GM12865 (cell line): ENCODE measurements at places on chromosomes 7 and 10.

DNA sequence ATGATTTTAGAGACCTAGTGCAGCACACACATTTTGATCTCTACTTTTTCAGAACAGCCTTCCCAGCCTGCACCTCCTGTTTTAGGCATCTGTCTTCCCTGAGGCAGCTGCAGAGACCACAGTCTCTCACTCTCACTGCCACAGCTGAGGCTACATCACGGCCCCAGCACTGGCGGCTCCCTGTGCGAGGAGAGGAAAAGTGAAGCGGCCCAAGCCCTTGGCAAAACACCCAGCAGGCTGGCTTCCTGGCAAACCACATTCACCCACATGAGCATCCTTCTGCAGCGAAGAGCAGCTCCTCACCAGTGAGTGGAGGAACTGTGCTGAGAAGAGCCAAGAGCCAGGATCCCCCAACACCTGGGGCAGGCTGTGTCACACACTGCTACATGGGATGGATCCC is 14.0 kb downstream of the HUS1 start:
- DNase-seq = no peak

DNA sequence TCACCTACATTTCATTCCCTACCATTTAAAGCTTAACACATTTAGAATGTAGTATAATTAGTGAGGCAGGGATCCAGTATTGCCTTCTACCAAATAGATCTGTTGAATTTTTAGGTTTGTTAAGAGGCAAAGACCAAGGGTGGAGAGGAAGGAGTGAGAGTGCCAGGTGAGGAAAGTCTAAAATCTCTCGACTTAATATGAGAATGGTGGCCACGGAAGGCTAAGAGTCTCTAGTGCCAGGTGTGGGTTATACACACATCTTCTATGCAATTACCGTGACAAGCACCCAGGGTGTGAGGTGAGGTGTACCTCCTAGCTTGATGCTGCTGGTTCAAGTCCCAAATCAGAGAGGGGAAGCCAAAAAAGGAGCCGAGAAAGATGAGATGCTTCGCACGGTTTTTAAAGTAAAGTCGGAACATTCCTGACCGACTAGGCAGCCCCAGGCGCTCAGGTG is 439 bp downstream of the IQUB start:
- no peak for DNase-seq

GRCh38 chr10:38007551-38007950 is 2.9 kb upstream of the ZNF33A start:
- DNase-seq = no peak

- no peak for DNase-seq
Measured at GRCh38 chr10:7287377-7287776, 123.5 kb downstream of the SFMBT2 start.

DNA sequence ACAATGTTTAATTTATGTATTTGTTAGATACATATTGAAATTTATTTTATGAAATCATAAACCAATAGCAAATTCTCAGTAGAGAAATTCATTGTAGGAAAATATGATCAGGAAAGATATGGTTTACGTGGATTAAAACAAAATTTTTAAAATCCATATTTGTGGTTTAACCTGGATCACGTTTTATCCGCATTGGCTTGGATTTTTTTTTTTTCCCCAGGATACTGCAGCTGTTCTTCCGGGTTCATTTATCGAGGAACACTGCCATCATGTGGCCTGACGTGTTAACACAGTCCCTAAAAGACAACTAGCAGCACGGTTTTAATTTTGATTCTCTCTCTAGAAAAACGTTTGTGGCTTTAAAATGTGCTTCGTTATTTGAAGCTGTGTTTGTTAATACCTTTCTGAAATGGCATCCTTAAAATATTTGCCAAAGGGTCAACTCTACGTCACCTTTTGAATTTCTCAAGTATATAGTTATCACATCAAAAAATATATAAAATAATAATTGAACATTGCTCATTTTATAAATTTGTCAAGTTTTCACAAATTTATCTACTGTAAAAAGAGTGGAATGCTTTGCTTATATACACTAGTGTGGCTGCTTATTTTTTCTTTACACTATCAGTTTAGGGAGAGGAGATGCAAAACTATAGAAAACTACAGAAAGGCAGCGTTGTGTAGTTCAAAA is 8.7 kb upstream of the ASB4 start:
- DNase-seq = peak; percentile 74

DNA sequence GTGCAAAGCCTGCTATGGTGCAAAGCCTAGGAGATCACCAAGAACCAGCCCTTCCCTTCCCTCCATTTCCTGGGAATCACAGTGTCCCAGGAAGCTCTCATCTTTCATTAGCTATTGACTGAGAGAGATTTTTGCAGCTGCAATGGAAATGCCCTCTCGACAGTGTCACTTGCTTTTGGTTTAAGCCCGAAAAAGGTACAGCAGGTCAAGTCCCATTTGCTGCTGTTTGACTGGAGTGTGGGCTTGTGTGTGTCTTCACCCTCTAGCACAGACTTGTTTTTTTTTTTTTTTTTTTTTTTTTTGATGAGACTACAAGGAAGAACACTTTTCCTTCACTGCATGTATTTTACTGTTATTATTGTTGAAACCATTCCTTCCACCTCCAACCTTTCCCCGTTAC is 36.3 kb downstream of the NRG3 start:
- DNase-seq = no peak

DNA sequence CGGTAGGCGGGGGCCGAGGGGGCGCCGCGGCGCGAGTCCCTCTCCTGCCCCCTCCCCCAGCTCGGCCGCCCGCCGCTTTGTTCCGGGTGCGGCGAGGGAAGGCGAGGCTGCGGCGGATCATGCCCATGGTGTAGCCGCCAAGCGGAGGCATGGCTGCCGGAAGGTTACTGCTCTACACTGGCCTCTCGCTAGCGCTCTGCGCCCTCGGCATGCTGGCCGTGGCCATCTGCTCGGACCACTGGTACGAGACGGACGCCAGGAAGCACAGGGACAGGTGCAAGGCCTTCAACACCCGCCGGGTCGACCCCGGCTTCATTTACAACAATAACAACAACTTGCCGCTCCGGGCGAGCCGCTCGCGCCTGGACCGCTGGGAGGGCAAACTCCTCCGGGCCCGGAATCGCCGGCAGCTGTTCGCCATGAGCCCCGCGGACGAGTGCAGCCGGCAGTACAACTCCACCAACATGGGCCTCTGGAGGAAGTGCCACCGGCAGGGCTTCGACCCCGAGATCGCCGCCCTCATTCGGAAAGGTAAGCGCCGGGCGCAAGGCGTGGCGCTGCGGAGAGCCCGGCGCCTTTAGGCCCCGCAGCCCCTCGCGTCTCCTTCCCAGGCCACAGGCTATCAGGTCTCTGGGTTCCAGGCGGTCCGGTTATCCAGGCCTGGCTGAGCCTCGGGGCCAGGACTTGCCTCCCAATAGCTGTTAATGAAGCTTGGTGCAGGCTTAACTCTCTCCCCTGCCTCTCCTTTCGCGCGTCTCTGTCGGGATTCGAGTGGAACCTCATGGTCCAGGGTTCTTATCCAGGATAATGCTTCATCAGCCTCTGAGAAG is 513 bp downstream of the TMEM178B start:
- DNase-seq = peak; percentile 18

- peak; percentile 32 for DNase-seq
Measured at GRCh38 chr7:122577449-122578003, 121.4 kb downstream of the RNF133 start.

DNA sequence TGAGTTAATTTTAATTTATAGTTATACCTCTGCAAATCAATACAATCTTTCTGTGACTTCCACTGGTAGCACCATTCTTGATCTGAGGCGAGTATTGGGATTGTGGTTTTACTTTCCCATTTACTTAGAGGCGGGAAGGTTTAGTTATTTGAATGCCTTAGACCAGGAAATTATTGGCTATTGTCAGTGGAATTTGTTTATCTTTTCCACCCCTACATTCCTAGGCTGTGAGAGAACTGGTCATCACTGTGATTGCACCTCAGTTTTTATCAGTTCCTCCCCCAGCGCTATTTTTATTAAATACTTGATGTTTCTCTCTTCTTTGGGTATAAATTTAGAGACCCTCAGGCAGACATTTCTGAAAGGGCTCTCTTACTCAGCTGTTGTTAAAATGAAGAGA is 29.9 kb downstream of the CDK14 start:
- DNase-seq = no peak

GRCh38 chr10:105691811-105692210 is 1050.7 kb downstream of the SORCS3 start:
- peak; percentile 30 for DNase-seq

DNA sequence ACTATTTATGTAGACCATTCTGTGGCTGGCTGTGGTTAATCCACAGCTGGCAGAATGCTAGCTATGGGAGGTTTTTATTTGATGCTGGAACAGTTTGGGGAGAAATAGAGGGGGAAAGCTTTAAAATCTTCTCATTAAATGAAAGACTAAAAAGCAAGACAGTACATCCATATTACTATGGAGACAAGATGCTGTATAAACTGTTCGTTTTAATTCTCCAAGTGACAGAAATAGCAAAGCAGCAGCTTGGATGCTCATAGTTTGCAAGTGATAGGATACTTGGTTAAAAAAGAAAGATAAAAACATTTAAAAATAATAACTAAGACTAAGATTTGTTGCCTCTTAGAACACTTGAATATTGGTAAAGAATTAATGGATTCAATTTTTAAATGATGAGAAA is 304.9 kb upstream of the KAT6B start:
- DNase-seq = no peak

GRCh38 chr7:21538936-21539495 is 3.8 kb upstream of the DNAH11 start:
- no peak for DNase-seq

GRCh38 chr10:101625821-101626412 is 37.8 kb downstream of the DPCD start:
- DNase-seq = no peak

DNA sequence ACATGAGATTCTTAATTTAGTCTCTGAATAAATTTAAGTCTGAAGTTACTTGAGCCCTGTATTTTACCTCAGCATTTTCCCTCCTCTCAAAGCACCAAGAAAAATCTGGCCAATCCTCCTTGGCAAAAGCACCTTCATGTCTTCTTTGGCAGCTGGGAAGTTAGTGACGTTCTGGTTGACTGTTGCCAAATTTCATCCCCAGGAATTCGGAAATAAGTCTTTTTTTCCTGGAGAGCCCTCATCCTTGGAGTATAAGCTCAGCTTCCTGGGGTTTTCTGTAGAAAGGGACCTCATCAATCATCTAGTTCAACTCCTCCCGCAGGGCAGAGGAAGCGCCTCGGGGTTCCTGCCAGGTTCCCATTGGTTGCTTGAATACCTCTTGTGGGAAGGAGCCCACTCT is 377.6 kb downstream of the PHTF2 start:
- no peak for DNase-seq

DNA sequence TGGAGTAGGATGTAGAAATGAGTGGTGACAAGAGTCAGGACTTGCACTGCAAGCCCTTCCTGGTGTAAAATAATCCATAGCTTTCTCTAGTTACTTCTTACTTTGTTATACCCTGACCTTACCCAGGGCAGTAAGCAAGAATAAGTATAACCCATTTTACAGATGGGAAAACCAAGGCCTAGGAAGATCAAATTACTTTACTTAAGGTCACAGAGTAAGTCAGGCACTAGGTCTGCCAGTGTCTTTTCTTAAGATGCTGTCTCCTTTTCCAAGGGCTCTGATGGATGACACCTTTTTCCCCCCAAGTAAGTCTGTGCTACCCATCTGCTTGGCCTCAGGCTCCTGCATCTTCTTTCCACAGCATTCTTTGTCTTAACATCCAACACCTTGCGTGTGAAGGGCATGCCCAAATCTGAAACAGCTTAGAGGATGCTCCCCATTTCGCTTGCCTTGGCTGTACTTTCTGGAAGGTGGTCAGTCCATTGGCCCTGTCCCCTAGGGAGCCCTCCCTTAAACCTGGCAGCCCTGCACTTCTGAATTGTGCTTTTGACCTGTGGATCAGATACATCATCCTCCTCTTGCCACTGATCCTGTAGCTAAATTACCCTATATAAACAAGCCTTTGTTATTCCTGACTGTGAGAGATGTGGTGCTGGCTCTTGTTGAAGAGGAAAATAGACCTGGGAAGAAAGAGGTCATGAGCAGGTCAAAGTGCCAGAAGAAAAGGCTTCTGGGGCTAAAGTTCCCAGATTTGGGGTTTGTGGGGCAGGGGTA is 168.6 kb downstream of the LRMDA start:
- DNase-seq = no peak

DNA sequence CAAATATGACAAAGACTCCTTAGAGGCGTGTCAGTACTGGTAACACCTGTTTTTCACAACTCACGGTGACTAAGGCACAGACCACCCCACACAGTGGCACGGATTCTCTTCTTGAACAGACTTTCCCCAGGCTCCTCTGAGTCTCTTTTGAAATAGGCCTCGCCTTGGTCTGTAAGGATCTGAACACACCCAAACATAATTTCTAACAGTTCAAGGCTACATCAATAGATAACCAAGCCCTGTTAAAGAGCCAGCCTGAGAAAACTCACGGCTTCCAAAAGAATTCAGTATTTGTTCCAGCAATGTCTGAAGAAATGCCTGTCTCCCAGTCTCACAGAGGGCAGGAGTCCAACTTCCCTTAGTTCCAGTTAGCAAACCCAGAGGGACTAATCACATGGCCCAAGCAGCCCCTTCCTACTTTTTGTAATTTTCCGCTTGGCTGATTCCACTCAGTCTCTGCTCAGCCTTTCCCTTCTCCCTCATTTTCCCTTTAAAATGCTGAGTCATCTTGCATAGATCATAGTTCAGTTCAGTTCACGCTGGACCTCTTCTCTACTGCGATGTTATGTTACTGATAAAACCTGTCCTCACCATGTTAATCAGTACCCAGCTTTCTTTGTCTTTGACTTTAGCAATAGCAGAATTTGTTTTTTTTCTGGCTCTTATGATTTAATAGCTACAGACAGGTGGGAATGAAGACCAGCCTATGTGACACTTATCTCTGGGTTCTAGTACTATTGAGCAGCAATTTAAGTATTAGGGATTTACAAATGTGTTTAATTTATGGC is 22.6 kb upstream of the AKR1C3 start:
- no peak for DNase-seq

GRCh38 chr7:117839507-117839906 is 33.7 kb downstream of the CTTNBP2 start:
- peak; percentile 51 for DNase-seq
